Upper lobe of right lung (tissue), 1 donor: ENCODE measurements at places on chromosomes 7 and 10. TPM values are rescaled to one million over a fixed set of nuclear protein-coding genes. Genes with fewer than 3 reads are reported as not detected.

- H3K27ac ChIP-seq: no peak overlapping the region
- no peak for DNase-seq
- H3K4me1 ChIP-seq: no peaks in the 10 kb centered on the region
- H3K4me3 ChIP-seq: no peak overlapping the region
Measured at GRCh38 chr7:106775975-106776607, 89.0 kb upstream of the PIK3CG start.

GRCh38 chr10:49012603-49013002 lies 73.0 kb upstream of the LRRC18 start:
- no peak overlapping the region for H3K27ac ChIP-seq
- no peaks in the 10 kb centered on the region for H3K36me3 ChIP-seq
- no peaks in the 10 kb centered on the region for H3K27me3 ChIP-seq
- no peak overlapping the region for H3K4me3 ChIP-seq

Gene ST8SIA6
- total RNA-seq: 13.9 TPM

Gene LIPJ
- not detected for total RNA-seq

Gene CYP26C1
- 0.35 TPM for total RNA-seq

GRCh38 chr7:87448388-87448787 lies 27.1 kb downstream of the ABCB4 start:
- no peak overlapping the region for H3K4me3 ChIP-seq
- H3K27me3 ChIP-seq: no peaks in the 10 kb centered on the region
- H3K36me3 ChIP-seq: no peaks in the 10 kb centered on the region
- DNase-seq: no peak
- no peaks in the 10 kb centered on the region for H3K4me1 ChIP-seq

DNA sequence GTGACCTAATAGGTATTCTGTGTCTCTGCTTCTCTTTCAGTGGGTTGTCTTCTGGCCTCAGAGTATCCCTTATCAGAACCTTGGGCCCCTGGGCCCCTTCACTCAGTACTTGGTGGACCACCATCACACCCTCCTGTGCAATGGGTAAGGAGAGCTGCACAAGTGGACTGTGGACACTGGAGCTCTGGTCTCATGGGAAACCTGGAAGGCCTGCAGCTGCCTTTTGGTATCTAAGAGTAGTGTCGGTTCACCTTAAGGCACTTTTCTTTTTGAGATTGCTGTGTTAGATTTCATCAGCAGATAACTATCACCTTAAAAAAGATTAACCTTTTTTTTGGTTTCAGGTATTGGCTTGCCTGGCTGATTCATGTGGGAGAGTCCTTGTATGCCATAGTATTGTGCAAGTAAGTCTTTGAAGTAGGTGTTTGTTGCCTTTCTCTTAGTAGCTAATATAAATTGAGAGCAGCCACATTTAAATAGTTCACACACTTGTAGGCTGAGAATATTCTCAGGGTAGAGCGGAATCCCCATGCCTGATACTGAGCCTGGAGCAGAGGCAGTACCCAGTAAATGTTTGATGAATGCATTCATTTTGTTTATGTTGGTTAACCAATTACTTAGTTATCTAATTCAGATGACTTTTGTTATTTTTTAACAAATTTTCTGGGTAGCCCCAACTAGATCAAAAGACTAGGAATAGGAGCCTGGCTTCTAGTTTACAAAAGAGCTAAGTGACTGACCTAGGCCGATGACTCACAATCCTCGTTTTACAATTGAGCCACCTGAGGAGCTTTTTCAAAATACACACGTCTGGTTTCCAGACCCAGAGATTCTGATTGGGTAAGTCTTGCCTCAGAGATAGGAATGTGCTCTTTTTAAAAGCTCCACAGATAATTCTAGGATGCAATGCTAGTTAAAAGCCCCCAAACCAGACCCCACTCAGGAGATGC lies 3.6 kb downstream of the TMEM254 start:
- peaks cover 5% of the 10 kb centered on the region for H3K4me1 ChIP-seq
- H3K4me3 ChIP-seq: no peak overlapping the region
- H3K36me3 ChIP-seq: peaks cover 12% of the 10 kb centered on the region
- H3K27ac ChIP-seq: no peak overlapping the region
- H3K27me3 ChIP-seq: no peaks in the 10 kb centered on the region

GRCh38 chr10:50544857-50545429 lies 78.8 kb downstream of the SGMS1 start:
- H3K27ac ChIP-seq: no peak overlapping the region
- H3K4me3 ChIP-seq: no peak overlapping the region
- H3K36me3 ChIP-seq: no peaks in the 10 kb centered on the region
- peaks cover 4% of the 10 kb centered on the region for H3K4me1 ChIP-seq

DNA sequence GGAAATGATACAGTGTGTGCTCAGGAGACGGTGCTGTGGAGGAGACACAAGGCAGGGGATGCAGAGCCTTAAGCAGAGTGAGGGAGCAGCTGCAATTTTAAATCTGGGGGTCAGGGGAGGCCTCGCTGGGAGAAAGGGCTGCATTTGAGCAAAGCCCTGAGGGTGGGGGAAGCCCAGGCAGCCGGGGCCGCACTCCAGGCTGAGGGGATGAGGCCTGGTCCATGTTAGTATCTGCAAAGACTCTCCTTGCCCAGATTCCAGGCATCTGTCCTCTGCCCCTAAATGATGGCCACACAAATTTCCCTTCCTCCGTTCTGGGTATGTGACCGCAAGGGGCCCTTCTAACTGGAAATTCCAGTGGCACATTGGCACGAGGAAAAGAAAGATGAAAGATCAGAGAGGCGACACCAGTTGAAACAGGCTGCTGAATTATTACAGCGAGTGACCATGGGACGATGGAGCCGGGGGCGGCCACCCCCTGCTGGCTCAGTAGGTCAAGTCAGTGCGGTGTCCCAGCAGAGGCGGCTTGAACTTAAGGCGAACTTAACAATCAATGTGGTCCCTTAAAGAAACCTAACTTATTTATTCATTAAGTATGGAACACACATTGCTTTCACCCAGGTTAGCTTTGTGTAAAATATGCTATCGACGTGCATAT lies 62.3 kb upstream of the KAT6B start:
- no peak overlapping the region for H3K4me3 ChIP-seq
- no peak for DNase-seq
- no peaks in the 10 kb centered on the region for H3K36me3 ChIP-seq
- H3K4me1 ChIP-seq: no peaks in the 10 kb centered on the region
- H3K27ac ChIP-seq: no peak overlapping the region
- H3K27me3 ChIP-seq: no peaks in the 10 kb centered on the region

DNA sequence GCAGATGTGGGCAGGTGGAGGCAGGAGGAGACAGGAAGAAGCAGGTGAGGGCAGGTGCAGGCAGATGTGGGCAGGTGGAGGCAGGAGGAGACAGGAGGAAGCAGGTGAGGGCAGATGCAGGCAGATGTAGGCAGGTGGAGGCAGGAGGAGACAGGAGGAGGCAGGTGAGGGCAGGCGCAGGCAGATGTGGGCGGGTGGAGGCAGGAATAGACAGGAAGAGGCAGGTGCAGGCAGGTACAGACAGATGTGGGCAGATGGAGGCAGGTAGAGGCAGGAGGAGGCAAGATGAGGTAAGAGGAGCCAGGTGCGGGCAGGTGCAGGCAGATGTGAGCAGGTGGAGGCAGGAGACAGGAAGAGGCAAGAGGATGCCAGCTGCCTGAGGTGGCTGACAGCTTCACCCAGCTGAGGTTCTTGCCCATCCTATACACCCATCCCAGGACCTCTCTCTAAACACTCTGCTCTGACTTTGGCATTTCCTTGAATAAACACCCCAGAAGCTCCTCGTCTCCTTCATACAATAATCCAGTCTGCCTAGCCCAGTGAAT lies 33.0 kb downstream of the PTPRE start:
- H3K4me1 ChIP-seq: peaks cover 8% of the 10 kb centered on the region
- no peaks in the 10 kb centered on the region for H3K36me3 ChIP-seq
- DNase-seq: no peak
- no peak overlapping the region for H3K27ac ChIP-seq
